ENCODE measurements at places on chromosomes 6 and 20.

- DNase-seq: no peak
Observed at GRCh38 chr6:16184551-16184950, 53.8 kb upstream of the GMPR start.

DNA sequence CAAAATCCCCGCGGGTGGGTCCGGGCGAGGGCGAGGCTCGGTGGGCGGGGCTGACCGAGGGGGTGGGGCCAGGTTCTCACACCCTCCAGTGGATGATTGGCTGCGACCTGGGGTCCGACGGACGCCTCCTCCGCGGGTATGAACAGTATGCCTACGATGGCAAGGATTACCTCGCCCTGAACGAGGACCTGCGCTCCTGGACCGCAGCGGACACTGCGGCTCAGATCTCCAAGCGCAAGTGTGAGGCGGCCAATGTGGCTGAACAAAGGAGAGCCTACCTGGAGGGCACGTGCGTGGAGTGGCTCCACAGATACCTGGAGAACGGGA is 809 bp downstream of the HLA-G start:
- no peak for DNase-seq

- peak; percentile 87 for DNase-seq
Observed at GRCh38 chr20:63698739-63699465, 2.5 kb downstream of the TNFRSF6B start.

DNA sequence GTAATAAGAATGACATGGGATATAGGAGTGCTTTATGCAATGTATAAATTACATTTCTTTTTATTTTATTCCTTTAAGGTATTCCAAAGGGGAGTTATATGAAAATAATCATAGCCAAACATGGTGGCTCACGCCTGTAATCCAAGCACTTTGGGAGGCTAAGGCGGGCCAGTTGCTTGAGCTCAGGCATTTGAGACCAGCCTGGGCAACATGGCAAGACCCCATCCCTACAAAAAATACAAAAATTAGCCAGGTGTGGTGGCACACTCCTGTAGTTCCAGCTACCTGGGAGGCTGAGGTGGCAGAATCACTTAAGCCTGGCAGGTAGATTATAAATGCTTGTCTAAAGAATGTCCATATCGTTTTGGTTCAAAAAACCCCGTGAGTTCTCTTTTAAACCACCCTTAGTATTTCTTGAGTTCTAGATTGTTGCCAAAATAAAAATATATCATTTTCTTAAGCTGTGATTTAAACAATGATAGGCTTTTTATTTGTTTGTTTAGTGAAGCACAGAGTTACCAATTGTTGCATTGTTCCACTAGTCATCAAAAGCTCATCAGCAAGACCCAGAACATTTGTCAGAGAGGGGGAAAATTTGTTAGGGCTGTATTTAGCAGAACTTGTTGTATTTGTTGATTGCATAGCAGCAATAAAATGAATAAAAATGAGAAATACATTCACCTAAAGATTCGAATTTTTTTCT is 146.2 kb downstream of the KHDC1L start:
- DNase-seq: no peak

DNA sequence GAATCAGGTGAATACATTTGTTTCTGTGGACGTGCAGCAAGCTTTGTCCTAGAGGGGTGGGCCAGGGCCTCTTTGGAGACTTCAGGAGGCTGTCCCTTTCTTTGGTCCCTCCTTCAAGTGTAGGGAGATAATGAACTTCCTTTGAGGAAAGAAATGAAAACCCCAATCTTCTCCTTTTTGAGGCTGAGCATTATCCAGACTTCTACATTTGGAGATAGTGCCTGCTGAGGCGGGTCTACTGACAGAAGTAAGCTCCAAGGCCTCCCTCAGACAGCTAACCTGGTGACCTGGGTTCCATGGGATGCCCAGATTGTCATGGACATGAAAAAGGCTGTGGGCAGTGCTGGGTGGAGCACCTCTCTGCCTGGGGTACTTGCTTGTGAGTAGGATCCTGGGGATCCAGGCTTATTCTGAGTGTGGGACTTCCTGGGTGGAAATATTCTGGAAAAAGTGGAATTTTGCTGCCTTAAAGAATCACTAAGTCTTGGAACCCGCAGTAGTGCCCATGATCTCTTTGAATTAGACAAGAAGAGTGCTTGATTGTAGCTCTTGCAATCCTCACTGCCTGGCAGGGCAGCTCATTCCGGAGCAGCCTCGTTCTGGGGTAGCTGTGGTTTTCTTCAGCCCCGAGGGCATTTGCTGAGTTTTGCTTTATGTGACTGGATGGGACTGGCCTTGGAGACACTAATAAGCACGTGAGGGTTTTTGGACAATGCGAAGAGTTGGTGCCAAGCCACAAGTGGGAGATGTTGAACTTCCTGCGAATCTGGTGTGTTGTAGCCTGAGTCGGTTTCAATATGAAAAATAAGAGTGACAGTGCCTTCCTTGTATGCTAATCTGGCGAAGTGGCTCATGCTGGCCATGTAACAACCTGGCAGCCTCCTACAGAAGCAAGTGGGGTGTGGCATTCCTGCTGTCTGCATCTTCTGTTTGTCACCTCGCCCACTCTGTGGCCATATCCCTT is 28.1 kb downstream of the SNRNP48 start:
- DNase-seq: peak; percentile 30

DNA sequence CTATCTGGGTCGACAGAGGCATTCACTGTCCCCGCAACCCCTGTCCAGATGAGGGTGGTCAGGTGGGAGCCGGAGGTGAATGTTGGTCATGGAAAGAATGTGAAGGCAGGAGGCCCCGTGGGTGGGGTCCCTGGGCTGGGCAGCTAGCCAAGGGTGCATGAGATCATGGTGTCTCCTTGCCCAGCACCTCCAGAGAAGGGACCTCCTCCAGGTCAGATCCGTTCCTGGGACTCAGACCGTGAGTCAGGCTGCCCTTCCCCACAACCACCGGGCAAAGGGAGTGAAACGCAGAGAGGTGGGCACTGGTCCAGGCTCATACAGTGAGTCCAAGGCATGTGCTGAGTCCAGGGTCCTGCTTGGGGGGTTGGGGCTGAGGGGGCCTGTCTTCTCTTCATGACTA is 3.5 kb downstream of the FOXS1 start:
- DNase-seq: peak; percentile 83

DNA sequence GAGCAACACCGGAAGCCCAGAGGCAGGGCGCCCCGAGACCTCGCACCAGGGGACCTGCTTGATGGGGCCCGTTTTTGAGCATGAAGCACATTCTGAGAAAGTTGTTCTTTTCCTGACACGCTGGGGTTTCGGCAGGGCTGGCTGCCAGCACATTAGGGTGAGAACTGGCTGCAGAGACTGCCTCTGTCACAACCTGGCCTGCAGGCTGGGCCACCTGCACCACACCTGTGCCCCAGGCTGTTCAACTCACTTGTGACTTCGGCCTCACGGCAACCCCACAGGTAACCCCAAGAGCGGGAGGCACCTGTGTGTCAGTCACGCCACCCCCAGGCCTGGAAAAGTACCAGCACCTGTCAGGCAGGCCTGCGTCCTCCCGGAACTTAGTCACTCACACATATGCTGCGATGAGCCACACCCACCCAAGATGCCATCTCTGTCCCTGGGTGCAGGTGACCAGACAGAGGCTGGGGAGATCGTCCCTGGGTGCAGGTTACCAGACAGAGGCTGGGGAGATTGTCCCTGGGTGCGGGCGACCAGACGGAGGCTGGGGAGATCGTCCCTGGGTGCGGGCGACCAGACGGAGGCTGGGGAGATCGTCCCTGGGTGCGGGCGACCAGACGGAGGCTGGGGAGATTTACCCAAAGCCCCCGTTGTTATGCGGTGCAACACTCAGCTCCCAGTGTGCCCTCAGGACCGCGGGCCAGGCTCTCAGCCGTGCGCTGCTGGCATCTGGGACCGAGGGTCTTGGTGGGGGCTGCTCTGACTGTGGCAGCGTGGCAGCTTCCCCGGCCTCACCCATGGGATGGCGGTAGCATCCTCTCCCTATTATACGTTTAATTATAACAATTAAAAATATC is 82.5 kb upstream of the BHLHE23 start:
- no peak for DNase-seq

- DNase-seq: no peak
Observed at GRCh38 chr6:132695773-132696172, 18.1 kb downstream of the VNN1 start.

GRCh38 chr20:53379833-53380120 is 213.9 kb downstream of the ZNF217 start:
- no peak for DNase-seq

GRCh38 chr6:150694889-150695288 is 95.2 kb downstream of the PLEKHG1 start:
- DNase-seq: no peak

DNA sequence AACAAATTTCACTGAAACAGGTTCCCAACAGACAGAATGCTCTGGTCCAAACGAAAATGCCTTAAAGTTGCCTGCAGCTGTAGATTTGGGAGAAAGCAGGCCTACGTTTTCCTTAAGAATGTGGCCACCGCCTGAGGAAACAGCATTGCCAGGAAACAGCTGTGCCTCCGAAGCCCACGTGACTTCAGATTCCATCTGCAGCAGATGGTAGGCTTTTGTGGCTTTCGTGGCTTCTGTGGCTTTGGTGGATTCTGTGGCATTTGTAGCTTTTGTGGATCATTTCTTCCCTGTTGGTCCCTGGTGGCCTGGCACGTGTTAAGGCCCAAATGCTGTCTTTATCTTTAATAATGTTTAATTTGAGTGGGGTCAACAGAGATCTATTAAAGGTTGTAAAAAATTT is 222.9 kb downstream of the TTLL2 start:
- DNase-seq: peak; percentile 14

GRCh38 chr6:14766391-14766994 is 479.4 kb upstream of the JARID2 start:
- DNase-seq: peak; percentile 40

GRCh38 chr6:99397287-99397686 is 3.3 kb upstream of the COQ3 start:
- DNase-seq: no peak

DNA sequence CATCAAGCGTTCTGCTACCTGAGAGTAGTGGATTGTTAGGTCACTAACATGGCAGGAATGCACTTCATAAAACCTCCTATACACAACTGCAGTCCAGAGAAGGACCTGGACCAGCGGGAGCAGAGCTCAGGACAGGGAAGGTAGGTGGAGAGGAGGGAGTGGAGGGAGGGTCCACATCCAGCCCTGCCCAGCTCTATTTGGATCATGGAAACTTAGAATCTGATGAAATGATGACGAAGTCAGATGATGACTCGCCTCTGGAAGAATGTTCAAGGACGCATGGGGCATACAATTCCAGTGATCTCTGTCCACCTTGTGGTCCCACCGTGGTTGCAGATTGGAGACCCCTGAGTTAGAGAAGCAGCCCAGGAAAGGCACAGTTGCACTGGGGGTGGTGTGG is 68.8 kb downstream of the CLIC5 start:
- DNase-seq: peak; percentile 76

DNA sequence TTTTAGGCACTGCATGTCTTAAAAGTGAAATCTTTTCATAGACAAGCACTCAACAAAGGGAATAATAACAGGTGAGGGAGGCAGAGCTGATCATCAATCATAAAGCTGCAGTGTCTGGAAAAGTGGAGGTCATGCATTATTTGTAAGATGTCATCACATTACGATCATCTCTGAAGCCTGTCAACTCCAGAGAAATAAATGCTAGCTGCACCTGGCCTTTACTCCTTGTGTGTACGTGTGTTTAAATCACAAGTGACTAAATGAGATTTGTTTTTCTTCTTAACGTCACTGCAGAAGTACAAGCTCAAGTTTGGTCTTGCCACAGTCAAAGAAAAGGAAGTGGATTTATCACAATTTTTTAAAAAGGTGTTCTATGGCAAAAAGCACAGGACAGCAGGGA is 275.5 kb upstream of the SGK1 start:
- DNase-seq: no peak

DNA sequence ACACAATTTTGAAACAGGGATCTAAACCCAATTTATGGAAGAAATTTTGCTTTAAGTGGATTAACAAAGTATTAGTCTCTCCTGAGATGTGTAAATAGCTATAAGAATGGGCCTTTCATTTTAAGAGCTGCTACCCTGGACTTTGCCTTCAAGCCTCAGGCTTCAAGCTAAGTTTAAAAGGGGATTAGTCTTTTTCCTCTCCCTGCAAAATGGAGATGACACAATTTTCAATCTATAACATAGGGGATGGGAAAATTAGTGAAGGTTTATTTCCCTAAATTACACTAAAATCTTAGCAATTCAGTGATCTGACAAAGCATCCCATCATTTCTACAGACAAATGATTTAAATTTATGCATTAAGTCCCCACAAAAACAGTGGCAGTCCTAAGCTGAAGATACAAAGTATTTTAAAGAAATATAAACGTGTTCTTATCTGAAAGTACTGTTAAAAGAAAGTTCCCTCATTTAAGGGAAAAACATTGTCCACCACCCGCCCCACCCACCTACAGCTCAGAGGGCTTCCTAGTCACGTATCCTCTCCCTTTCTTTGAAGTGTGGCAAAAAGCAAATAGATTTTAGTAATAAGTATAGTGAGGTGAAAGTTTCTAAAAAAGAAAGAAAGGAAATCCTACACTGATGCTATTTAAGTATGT is 14.5 kb downstream of the ARHGAP18 start:
- no peak for DNase-seq

DNA sequence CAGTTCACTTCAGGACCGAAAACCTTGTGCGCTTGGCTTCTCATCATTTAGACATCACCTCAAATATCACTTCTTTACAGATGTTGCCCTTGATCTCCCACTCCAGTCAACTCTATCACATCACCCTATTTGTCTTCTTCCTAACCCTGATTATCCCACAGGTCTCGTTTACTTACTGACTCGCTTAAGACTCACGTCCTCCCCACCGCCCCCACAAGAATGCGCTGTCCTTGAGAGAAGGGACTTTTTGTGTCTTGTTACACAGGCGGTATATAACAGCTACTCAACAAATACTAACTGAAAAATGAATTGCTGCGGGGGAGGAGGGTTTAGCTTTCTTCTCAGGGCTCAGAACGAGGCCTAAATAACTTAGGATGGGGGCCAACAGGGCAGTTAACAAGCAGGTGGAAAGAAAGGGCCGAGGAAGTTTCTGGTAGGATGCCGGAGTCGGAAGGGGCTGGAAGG is 527 bp downstream of the TOMM34 start:
- DNase-seq: peak; percentile 32

DNA sequence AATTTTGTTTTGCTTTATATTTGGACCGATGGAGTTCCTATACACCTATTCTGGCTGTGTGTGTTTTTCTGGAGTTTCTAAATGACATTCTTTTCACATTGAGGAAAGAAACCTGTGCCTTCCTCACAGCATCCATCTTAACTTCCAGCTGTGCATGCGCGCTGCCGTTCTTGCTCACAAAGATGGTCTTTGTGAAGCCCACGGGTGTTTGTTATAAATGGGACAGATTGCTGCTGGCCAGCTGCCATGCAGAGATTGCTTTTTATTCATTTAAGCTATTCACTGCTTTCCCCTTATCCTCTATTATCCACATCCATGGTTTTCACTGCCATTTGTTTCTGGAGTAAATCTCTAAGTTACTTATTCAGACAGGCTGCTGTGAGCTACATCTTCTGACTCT is 54.2 kb downstream of the SYNDIG1 start:
- no peak for DNase-seq

- peak; percentile 22 for DNase-seq
Observed at GRCh38 chr6:104682722-104683643, 176.7 kb downstream of the HACE1 start.

GRCh38 chr20:21513181-21513663 is 642 bp downstream of the NKX2-2 start:
- DNase-seq: no peak

Data from fibroblast of upper back skin (primary cell).